Left kidney (tissue), 8 donors: ENCODE measurements at places on chromosomes 5 and 9.

DNA sequence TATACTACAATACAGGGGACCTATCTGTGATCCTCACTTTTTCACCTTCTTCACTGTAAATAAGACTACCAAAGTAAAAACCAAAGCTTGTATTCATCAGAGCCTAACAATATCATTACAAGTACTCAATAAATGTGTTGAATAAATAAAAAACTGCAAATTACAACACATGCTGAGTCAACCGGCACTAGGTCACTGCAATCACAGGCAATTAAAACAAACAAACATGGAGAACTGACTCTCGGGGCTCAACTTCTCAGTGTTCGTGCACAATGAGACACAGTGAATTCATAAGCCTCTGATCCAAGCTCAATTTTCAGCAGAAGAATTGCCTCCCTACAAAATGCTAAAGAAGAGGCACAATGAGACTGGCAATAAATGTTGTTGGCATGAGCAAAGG is 69.2 kb downstream of the CDK5RAP2 start:
- no peak for DNase-seq

GRCh38 chr5:134223406-134224248 is 2.2 kb downstream of the PPP2CA start:
- no peak for DNase-seq

GRCh38 chr5:178256746-178257145 is 24.1 kb upstream of the PHYKPL start:
- no peak for DNase-seq

DNA sequence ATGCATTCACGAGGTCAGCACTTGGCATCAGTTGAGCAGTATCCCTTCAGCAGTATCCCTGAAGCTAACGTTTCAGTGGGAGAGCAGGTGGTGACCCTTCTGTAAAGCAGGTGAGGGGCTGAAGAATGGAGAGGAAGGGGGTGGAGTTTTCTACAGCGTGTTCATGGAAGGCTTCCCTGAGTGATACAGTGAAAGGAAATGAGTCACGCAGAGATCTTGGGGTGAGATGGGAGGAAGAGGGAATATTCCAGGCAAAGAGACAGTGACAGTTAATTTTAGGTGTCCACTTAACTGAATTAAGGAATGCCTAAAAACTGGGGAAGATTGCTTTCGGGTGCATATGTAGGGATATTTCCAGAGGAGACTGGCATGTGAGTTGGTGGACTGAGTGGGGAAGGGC is 25.7 kb downstream of the TAS2R1 start:
- no peak for DNase-seq

GRCh38 chr9:75455444-75455921 is 367.2 kb downstream of the OSTF1 start:
- DNase-seq = no peak

DNA sequence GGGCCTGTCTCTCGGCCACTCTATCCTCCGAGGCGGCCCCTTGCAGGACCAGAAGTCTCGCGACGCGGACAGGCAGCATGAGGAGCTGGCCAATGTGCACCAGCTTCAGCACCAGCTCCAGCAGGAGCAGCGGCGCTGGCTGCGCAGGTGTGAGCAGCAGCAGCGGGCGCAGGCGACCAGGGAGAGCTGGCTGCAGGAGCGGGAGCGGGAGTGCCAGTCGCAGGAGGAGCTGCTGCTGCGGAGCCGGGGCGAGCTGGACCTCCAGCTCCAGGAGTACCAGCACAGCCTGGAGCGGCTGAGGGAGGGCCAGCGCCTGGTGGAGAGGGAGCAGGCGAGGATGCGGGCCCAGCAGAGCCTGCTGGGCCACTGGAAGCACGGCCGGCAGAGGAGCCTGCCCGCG is 283.5 kb downstream of the ARHGEF28 start:
- no peak for DNase-seq

DNA sequence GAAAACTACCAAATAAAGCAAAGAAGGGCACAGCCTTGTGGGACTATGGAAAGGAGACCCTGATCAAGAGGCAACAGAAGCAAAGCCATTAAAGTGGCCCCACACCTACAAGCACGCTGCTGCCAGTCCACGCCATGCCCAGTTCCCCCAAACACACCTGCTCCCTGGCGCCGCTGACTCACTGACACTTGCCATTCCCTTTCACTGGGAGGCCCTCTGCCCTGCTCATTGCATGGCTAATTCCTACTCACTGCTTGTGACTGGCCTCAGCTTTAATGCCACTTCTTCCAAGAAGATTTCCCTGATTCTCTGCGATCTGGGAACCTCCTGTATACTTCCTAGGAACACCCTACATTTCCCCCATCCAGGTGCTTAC is 71.2 kb upstream of the TAF1L start:
- DNase-seq = no peak

DNA sequence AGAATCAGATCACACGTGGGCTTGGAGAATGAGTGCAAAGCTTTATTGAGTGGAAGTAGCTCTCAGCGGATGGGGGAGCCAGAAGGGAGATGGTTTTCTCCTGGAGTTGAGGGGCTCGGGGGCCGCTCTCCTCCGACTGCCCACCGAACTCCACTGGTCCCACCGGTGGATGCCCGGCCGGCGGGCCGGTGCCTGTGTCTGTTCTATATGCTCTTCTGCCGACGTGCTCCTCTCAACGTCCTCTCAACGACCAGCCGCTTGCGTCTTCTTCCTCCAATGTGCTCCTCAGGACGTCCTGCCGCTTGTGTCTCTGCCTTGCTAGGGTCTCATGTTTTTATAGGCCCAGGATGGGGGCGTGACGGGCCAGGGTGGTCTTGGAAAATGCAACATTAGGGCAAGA is 161.9 kb downstream of the MUSK start:
- no peak for DNase-seq

- DNase-seq = no peak
Observed at GRCh38 chr9:123640792-123641222, 284.8 kb downstream of the CRB2 start.

- DNase-seq = no peak
Observed at GRCh38 chr5:125338440-125339174, 592.2 kb upstream of the ZNF608 start.

- no peak for DNase-seq
Observed at GRCh38 chr9:78972303-78972999, 599.3 kb upstream of the TLE4 start.

DNA sequence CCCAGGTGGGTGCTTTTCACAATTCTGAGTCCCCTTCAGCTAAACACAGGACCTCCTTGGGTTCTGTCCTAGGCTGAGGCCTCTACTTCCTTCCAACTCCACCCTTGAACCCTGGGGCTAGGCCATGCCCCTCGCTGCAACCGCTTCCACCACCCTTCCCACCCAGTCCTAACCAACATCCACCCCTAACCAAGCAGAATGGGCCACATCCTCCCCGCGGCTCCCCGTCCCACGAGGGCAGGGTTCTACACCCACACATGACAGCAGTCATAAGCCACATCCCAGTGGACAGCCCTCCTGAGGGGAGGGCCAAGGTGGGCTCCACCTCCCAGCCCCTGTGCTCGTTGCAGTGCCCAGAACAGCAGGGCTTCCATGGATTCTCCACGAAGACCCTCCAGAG is 65.8 kb downstream of the SHB start:
- DNase-seq = no peak

- DNase-seq = no peak
Observed at GRCh38 chr5:27463446-27464149, 425.2 kb upstream of the CDH9 start.

DNA sequence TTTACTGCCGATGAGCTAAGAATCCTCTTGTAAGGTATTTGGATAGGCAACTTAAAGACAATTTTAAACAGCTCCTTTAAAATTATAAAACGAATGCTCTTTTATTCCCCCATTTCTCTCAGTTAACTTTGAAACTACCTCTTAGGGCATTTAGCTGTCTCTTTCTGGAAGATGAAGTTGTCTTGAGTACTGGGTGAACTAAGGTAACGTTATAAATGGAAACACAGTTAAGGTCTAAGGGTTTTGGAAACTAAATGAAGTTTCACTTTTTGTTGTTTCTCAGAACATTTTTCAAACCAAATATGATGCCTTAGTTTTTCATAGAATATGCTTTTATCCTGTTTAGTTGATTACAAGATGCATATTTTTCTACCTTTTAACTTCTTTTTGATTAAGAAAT is 6.8 kb downstream of the UBE2R2 start:
- DNase-seq = no peak

DNA sequence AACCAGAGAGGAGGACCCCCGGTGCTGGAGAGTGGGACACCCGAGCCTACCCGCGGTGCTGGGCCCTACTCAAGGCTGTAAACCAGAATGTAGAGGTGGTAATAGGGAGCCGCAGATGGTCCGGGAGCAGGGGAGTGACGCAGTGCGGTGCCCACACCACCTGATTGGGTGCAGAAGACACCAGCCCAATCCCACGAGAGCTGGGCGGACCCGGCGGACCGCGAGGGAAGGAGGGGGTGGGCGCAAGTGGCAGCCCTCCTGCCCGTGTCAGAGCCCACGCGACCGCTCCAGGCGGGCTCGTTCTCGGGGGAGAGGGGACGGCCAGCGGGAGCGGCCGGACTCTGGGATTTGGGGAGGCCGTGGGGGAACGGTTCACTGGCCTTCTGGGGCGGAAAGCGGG is 71.2 kb downstream of the C9orf50 start:
- DNase-seq = no peak

GRCh38 chr5:171369898-171370297 is 17.8 kb upstream of the NPM1 start:
- no peak for DNase-seq

- no peak for DNase-seq
Observed at GRCh38 chr9:35367451-35367850, 122.5 kb upstream of the RUSC2 start.

- DNase-seq = no peak
Observed at GRCh38 chr9:128703616-128704355, 1.5 kb downstream of the PKN3 start.

GRCh38 chr5:10335711-10336470 is 17.6 kb upstream of the MARCHF6 start:
- DNase-seq = no peak

- DNase-seq = no peak
Observed at GRCh38 chr5:15421921-15422412, 78.0 kb upstream of the FBXL7 start.

- no peak for DNase-seq
Observed at GRCh38 chr5:33312571-33313549, 127.9 kb upstream of the TARS1 start.

DNA sequence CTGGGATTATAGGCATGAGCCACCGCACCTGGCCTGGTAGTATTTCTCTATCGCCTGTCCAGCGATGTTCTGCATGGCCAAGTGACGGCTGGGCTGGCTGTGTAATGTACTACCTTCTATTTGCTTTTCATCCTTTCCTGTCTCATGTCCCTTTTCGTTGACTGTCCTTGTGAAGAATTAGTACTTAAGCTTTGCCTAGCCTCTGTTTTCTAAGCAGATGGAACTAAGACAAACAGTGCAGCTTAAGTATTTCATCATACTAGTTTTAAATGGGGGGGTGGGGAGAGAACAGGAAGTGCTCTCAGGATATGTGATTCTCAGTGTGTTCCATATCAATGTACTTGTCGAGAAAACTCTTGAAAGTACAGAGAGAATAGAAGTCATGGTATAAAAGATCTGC is 31.7 kb upstream of the CCL21 start:
- no peak for DNase-seq

DNA sequence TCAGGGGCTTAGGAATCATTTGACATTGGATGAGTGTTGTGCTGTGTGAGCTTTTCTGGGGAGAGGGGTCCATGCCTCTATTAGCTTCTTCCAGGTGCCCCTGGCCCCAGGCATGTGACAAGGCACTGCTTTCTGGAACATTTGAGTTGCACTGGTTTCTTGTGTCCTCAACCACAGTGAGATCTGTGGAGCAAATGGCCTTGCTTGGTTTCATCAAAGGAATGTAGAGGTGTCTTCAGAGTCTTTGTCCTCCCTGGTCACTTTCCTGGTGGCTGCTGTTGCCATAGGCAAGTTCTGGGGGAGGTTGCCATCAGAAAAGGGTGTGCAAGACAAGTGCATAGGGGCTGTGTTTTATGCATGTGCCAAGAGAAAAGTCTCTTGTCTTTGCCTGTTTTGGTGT is 157.5 kb downstream of the MACROH2A1 start:
- no peak for DNase-seq

GRCh38 chr5:66417781-66418180 is 178.4 kb upstream of the MAST4 start:
- DNase-seq = no peak

- DNase-seq = no peak
Observed at GRCh38 chr5:148939676-148940075, 113.3 kb downstream of the ADRB2 start.
